ENCODE measurements at places on chromosomes 6 and 20. TPM values are rescaled to one million over a fixed set of nuclear protein-coding genes. Genes with fewer than 3 reads are reported as not detected.

Gene AP5S1
- total RNA-seq: 12.4 TPM

Gene ESR1
- total RNA-seq: 0.13 TPM

Gene GSTA3
- not detected for total RNA-seq

Gene PTGIS
- 0.13 TPM for total RNA-seq

Gene ERVFRD-1
- total RNA-seq: not detected
